ENCODE measurements at places on chromosomes 7 and 10. TPM values are rescaled to one million over a fixed set of nuclear protein-coding genes. Genes with fewer than 3 reads are reported as not detected.

DNA sequence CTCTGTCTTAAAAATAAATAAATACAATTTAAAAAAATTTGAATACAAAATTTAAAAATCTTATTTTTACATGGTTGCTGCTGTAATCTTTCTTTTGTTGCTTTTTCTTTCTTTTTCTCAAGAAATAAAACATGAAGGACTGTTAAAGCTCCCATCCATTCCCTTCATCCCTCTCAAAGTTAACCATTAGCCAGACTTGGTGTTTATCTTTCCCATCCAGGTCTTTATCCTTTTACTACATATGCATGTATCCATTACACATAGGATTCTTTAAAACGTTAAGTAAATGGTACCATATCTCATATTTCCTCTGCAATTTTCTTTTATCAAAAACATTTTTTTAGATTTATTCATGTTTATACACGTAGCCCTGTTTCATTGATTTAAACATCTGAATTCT lies 70.1 kb downstream of the CREB3L2 start:
- no peaks in the 10 kb centered on the region for H3K27me3 ChIP-seq
- H3K27ac ChIP-seq = no peak overlapping the region
- peaks cover 40% of the 10 kb centered on the region for H3K4me1 ChIP-seq
- H3K4me3 ChIP-seq = no peak overlapping the region

DNA sequence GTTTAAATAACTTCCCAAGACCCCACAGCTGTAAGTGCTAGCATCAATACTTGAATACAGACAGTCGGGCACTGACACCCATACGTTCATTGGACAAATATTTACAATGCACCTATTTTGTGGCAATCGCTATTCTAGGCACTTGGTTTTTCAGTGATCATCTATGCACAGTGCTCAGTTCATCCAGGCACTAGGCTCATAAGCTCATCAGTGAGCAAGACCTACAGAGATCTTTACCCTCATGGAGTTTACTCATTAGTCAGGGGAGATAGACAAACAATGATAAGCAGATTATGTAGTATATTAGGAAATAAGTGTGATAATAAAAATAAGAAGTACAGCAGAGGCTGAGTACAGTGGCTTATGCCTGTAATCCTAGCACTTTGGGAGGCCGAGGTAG lies 7.6 kb upstream of the DHTKD1 start:
- H3K27ac ChIP-seq = no peak overlapping the region
- DNase-seq = no peak
- H3K4me3 ChIP-seq = no peak overlapping the region
- H3K27me3 ChIP-seq = no peaks in the 10 kb centered on the region

DNA sequence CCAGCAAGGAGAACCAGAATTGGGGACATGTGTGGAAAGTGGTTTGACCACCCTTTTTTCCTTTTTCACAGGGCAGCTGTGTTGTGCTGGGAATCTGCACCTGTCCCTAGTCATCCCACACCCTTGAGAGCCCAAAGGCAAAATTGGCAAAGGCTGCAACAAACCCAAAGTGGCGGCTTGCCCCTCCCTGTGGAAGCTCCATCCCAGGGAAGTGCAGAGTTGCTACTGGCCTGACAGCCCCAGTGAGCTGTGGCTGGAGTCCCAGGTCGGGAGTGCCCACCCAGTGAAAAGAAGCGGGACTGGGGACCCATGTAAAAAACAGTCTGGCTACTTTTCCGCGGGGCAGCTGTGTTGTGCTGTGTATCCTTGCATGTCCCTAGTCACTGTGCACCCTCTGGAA lies 109.1 kb upstream of the GRM3 start:
- DNase-seq = no peak
- H3K4me1 ChIP-seq = no peaks in the 10 kb centered on the region
- H3K27ac ChIP-seq = no peak overlapping the region
- no peaks in the 10 kb centered on the region for H3K36me3 ChIP-seq

- H3K4me3 ChIP-seq = no peak overlapping the region
- H3K36me3 ChIP-seq = no peaks in the 10 kb centered on the region
- DNase-seq = no peak
- no peaks in the 10 kb centered on the region for H3K4me1 ChIP-seq
Observed at GRCh38 chr10:5400468-5401240, 4.0 kb downstream of the TUBAL3 start.

DNA sequence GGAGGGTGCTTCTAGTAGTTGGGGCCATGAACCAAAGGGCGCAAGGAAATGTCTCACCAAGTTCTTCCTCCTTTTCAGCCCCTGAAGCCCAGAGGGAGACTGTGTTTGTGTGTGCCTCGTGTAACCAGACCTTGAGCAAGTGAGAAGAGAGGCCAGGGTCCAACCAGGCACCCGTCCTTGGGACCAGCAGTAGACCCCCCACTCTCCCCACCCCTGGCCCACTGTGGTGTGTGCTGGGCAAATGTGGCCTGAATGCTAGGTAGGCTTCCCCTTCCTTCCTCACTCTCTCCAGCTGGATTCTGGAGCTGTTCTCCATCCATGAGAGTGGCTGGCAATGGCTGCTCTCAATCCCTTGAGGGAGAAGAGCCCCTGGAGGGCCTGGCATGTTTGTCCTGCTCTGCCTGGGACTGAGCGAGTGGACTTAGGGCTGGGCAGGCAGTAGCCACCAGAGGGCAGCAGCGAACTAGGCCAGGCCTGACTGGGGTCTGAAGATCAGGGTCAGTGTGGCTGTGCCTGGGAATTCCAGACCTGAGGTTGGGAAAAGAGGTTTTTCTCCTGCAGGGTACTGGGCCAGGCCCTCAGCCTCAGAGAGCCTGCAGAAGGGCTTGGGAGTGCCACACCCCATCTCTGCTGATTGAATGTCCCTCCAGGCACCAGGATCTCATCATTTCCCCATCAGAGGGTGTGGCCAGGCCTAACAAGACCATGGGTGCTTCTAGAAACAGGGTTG lies 12.5 kb downstream of the SFRP5 start:
- no peak overlapping the region for H3K4me3 ChIP-seq
- H3K27ac ChIP-seq = no peak overlapping the region
- peaks cover 47% of the 10 kb centered on the region for H3K36me3 ChIP-seq
- no peaks in the 10 kb centered on the region for H3K4me1 ChIP-seq
- no peaks in the 10 kb centered on the region for H3K27me3 ChIP-seq

The MUC12 gene
- total RNA-seq = 0.42 TPM

All from adrenal gland (tissue), 19 donors.